ENCODE measurements at places on chromosomes 6 and 20.

DNA sequence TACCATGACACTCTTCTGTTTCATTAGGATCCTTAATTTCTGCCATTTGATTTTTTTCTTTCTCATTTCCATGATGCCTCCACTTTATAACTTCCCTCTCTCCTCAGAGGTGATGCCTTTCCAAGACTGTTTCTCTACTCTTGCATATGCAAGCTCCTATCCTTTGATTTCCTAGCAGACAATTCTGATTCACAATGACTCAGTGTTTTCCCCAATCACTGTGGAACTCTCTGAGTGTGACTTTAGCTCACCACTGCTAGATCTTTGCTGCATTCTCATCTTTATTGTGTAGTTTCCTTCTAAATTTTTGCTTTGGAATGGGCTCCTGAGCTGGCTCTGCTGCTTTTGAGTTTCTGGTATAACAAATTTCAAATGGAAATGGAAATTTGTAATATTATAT, 184.9 kb downstream of the TINAG start:
- peak; percentile 66 for DNase-seq

DNA sequence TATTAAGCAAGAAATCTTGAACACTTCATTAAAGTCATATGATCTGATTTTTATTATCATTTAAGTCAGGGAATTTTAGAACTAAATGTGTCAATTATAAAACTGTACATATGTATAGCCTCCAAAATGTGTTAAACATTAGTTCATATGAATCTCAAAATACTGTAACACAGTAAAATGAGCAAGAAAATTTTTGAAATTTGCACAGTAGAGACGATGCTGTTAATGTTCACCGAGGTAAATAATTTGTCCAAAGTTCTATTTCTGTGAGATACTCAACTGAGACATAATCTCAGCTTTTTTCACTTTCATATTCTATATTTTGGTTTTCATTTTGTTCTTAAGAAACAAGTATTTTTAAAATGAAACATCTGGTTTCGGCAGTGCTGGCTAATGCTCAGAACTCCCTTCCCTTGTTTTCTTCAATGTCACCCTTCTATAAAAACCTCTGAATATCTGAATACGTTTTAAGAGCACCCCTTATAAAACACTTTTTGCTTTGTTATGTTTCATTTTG, 353.1 kb downstream of the LAMA2 start:
- DNase-seq, result no peak

- no peak for DNase-seq
These were observed 86.9 kb downstream of the TULP4 start for GRCh38 chr6:158399040-158399700.

- no peak for DNase-seq
These were observed 193.6 kb downstream of the EDN1 start for GRCh38 chr6:12483712-12484111.

Data from AG09309 (cell line).